HCT116 (cell line): ENCODE measurements at places on chromosomes 7 and 10. TPM values are rescaled to one million over a fixed set of nuclear protein-coding genes. Genes with fewer than 3 reads are reported as not detected.

Gene KIF20B
- total RNA-seq: 50.2 TPM

Gene OIT3
- total RNA-seq: not detected

Gene ARMC3
- total RNA-seq: 2.6 TPM

Gene KLF14
- total RNA-seq: 0.93 TPM

Gene AIMP2
- 61.8 TPM for total RNA-seq

Gene KCTD7
- total RNA-seq: 3.9 TPM

Gene ESYT2
- 68.2 TPM for total RNA-seq

Gene PLEKHS1
- total RNA-seq: not detected

Gene TUBAL3
- total RNA-seq: 0.98 TPM

Gene MRPS24
- total RNA-seq: 156 TPM

Gene HOXA7
- total RNA-seq: 15.0 TPM

Gene DENND2A
- 0.12 TPM for total RNA-seq

Gene C10orf105
- not detected for total RNA-seq

Gene OR2A1
- not detected for total RNA-seq

Gene BBIP1
- total RNA-seq: 38.9 TPM

Gene CELF2
- 0.66 TPM for total RNA-seq

Gene EN2
- total RNA-seq: 0.32 TPM

Gene STEAP1
- 18.8 TPM for total RNA-seq
